ENCODE measurements at places on chromosomes 4 and X.

GRCh38 chr4:143357161-143357845, 20.6 kb downstream of the GAB1 start:
- no peak for DNase-seq

DNA sequence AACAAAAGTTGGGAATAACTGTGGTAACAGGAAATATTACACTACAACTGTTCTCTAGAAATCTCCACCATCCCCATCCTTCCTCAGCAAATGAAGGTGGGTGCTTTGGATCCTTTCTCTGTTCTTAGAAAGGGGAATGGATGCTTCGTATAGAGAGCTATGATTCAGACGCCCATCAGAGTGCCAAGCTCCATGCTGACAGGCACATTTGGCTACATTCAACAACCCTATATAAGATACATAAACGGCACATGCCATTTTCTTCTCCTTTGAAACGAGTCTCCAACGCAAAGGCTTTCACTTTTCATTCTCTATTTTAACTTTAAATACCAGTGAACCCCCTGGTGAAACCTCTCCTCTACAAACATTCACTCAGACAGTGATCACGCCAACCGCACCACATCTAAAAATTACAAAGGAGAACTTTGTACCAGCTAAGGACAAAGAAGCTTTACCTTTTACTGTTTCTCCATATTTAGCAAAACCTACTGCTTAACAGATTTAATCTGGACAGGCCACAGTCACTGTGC, 172.5 kb downstream of the TSPAN5 start:
- DNase-seq, result no peak

GRCh38 chr4:20432088-20432487, 180.4 kb downstream of the SLIT2 start:
- DNase-seq, result peak; percentile 43

- DNase-seq, result peak; percentile 61
Observed at GRCh38 chr4:5399790-5400421, 308.5 kb downstream of the EVC2 start.

DNA sequence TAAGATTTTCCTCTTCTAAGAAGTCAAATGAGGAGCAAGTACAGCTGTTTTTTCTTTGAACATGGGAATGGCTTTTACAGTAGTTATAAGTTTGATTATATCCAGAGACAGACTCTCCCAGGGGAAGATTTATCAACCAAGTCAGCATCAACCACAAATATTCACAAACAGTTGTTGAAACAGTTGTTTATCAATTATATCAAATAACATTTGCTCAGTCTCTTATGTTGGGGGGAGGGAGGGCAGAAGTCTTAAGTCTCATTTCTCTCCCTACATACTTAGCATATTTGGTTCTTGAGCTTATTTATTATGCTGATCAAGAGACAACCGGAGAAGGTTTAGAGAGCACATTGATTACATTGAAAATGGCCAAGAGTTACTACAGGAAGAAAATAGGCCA, 110.1 kb downstream of the FBXO8 start:
- DNase-seq, result no peak

- no peak for DNase-seq
Observed at GRCh38 chr4:3681191-3681590, 85.0 kb upstream of the ADRA2C start.
